ENCODE measurements at places on chromosomes 1 and 21.

GRCh38 chr1:30675761-30676160, 47.6 kb downstream of the MATN1 start:
- DNase-seq = no peak

- no peak for DNase-seq
Measured at GRCh38 chr1:34590211-34590623, 164.6 kb upstream of the GJB5 start.

DNA sequence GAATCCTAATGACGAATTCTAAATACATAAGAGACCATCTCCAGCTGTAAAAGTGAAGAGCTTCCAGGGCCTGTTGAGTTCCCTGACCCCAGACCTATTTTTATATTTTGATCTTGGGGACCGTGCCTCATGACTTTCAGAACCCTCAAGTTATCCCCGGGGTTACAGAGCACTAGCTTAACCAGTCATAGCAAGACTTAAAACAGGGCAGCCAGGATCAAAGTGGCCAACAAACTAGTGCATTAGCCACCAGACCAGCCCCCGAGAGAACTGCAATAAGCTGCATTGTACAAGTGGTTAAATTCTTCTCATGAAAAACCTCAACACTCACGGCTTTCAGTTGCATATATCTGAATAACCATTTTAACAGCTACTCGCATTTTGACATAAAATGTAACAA, 183.0 kb downstream of the BARHL2 start:
- DNase-seq = no peak

DNA sequence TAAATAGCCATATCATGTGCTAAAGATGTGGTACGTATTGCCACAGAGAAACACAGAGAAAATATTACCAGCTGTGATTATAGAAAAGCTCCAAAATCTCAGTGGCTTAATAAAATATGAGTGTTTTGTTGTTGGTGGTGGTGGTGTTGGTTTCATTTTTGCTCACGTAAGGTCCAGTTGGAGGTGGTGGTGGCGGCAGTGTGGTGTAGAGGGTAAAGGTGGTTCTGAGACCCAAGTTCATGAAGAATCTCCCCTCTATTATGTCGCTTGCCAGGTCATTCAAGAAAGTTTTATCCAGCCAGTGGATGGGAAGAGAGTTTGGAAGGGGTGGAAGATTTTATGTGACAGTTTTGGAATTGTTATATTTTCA, 217.6 kb upstream of the SAMSN1 start:
- DNase-seq = no peak

- no peak for DNase-seq
Measured at GRCh38 chr1:151867765-151868411, 14.4 kb upstream of the THEM5 start.

- DNase-seq = no peak
Measured at GRCh38 chr1:3074297-3074741, 5.3 kb downstream of the PRDM16 start.

DNA sequence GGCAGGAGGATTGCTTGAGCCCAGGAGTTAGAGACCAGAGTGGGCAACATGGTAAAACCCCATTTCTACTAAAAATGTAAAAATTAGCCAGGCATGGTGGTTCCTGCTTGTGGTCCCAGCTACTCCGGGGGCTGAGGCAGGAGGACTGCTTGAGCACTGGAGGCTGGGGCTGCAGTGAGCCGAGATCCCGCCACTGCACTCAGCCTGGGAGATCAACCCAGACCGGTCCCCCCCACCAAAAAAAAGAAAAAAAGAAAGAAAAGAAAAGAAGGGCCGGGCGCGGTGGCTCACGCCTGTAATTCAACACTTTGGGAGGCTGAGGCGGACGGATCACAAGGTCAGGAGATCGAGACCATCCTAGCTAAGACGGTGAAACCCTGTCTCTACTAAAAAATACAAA, 1.8 kb upstream of the GMEB1 start:
- no peak for DNase-seq

DNA sequence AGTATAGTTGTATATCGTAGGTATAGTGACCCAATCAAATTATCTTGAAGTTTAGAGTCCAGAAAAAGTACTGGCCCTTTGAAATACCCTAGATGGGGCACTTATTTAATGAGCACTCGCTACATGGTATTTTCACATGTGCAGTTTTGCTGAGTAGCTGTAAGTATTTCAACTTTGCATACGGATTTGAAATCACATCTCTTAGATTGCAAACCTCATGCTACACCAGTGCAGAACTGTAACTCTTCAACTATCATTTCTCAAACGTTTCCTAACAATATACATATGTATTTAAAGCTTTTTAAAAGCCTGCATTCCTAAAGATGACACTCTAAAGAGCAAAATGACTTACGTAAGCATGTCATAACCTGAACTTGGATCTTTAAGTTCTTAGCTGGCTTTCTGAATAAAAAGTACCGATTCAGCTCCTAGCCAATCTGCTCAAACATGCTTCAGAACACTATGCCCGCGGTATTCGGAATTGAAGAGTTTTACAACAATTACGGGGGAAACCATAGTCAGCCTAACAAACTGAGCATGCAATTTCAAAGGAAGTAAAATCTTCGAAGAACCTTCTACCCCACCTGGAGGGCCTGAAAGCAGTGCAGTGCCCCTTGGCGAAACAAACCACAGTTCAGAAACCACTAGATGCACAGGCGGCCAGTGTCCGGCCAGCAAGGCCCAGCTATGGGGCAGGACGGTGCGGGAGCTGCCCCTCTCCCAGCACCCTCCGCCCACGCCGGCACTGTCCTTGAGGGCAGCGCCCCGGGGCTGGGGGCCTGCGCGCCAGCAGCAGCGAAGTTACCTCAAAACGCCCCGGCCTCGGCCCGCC, 863 bp downstream of the FH start:
- DNase-seq = peak; percentile 15

- no peak for DNase-seq
Measured at GRCh38 chr21:37041706-37042271, 31.1 kb downstream of the PIGP start.

DNA sequence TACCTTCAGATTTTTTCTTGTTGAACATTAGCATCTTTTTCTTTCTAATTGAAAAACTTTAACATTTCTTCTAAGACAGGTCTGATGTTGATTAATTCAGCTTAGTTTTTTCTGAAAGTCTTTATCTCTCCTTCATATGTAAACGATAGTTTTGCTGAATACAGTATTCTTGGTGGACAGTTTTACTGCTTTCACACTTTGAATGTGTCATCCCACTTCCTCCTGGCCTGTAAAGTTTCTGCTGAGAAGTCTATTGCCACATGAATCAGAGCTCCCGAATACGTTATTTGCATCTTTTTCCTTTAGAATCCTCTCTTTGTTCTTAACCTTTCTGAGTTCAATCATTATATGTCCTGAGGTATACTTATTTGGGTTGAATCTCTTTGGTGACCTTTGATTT, 344.2 kb downstream of the OLFM3 start:
- DNase-seq = no peak

GRCh38 chr1:171754971-171755370, 13.1 kb upstream of the VAMP4 start:
- DNase-seq = no peak

DNA sequence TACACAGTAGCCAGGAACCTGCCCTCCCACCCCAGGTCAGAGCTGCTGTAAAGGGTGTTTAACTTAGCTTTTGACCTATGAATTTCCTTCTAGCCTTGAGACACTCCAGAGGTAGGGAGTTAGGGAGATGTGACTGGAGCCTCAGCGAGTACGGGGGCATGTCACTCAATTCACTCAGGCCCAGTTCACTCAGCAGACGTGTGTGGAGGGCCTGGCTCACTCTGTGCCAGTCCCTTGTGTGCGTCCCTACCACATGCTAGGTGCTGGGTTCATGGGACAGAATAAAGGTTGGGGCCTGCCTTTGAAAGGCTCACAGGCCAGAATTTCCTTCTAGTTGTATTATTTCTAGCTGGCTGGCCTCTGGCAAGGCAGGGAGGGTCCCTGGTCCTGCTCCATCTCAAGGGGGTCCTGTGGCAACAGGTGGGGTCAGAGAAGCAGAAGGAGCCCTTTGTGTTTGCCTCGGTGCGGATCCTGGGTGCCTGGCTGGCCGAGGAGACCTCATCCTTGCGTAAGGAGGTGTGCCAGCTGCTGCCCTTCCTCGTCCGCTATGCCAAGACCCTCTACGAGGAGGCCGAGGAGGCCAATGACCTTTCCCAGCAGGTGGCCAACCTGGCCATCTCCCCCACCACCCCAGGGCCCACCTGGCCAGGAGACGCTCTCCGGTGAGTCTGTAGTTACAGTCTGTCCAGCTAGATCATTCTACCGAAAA, 4.5 kb downstream of the NCDN start:
- DNase-seq = no peak

- DNase-seq = no peak
Measured at GRCh38 chr1:61539720-61540462, 185.1 kb downstream of the TM2D1 start.

DNA sequence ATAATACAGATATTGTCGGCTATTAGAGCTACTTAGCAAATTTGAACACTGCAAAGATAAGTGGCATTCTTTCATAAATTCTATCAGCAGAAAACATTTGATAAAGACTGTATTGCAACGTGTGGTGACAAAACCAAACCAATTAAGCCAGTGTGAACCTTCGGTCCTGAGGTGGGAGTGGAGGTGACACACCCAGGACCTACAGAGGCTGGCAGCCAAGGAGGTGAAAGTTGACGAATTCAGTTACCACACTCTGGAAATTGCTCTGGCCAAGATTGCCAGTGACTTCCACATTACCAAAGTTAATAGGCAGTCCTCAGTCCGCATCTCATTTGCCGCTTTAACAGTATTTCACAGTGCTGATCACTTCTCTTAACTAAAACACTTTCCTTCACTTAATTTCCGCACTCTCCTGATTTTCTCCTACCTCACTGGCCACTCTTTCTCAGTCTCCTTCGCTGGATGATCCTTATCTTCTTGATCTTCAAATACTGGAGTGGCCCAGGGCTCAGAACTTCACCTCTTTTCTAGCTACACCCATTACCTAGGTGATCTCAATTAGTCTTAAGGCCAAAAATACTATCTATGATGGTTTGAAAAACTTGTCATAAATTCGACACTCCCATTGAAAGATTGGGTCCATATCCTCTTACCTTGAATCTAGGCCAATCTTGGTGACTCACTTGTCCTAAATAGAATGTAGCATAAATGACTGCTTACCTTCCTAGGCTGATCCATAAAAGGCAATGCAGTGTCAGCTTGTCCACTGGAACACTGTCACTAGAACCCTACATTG, 5.1 kb upstream of the CDC42BPA start:
- DNase-seq = no peak

GRCh38 chr21:15285556-15285955, 220.8 kb upstream of the NRIP1 start:
- DNase-seq = no peak

GRCh38 chr1:153422450-153423068, 6.2 kb downstream of the S100A7A start:
- peak; percentile 53 for DNase-seq

DNA sequence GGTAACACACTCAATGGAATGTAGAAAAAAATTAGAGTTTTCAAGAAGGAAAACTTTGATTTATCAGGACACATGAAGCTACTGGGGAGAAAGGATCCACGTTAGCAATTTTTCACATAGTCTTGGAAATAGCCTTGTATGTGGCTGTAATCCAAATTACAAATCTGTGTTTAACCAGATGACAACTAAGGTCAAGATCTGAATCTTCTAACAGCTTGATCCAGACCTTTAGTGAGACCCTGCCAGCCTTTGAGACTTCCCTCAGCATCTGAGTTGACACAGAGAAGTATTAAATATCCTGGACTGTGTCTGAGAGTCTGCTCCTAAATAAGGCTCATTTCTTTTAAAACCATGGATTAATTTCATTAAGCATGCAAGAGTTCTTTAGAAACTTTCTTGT, 135.9 kb upstream of the KCNK2 start:
- no peak for DNase-seq

GRCh38 chr1:53576381-53576801, 117.2 kb downstream of the DMRTB1 start:
- no peak for DNase-seq

GRCh38 chr1:212269306-212269705, 15.9 kb upstream of the PPP2R5A start:
- DNase-seq = no peak

DNA sequence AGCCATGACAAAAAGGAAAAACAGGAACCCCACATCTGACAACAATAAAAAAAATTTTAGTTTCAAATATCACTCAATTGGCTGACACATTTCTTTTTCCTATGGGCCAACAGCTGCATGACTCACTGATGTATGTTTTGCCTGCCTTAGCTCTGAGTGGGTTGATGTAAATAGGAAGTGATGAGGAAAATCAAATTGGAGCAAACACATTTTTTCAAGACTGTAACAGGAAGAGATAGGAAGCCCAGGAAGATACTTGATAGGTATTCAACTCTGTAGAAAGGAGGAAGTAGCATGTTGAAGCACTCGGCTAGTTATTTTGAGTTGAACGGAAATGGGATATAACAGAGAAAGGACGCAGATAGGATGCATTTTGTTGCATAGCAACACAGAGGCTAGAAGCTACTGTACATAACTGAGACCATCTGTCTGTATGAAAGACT, 168.0 kb upstream of the NR5A2 start:
- DNase-seq = no peak

DNA sequence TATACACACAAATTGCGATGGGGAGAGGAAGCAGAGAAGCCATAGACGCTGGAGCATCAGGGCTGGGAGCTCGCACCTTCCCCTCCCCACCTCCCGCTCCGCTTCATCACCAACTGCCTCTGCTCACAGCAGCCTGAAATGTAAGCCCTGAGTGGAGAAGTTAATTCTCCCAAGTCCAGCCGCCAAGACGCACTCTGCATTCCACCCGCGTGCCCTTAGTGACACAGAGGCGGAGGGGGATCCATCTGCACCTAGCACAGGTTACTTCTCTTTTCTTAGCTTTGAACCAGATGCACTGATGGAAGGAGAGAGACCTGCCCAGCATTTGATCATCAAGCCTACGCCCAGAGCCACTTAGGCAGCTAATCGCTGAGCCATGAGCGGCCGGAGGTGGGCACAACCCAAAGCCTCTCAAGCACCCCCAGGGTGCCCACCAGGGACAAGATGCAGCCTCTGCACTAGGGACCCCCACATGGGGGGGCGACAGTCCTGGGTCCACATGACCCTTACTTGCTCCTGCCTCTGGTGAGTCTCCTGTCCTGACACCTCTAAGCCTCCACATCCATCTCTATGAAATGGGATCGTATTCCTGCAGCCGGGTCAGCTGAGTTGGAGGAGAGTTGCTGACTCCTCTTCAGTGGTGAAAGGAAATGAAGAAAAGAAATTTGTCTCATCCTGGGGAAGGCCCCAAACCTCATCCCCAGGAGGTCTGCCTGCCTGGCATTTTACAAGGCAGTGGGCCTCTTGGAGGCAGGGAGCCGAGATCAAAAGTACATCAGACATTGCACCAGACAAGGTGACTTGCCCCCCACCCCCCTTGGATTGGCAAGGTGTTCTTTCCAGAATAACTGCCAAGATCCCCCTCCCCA, 316.2 kb downstream of the MATN1 start:
- DNase-seq = no peak

Measured in CD4-positive, alpha-beta memory T cell (primary cell).